NCI-H524 treated with DMSO at 0.1 percent for 48 hours (cell line): ENCODE measurements at places on chromosomes 7 and 10.
A peak's percentile ranks its signal among the peaks of the same experiment; 100 is the strongest.

- DNase-seq: no peak
Measured at GRCh38 chr7:7944619-7945282, 23.8 kb upstream of the GLCCI1 start.

DNA sequence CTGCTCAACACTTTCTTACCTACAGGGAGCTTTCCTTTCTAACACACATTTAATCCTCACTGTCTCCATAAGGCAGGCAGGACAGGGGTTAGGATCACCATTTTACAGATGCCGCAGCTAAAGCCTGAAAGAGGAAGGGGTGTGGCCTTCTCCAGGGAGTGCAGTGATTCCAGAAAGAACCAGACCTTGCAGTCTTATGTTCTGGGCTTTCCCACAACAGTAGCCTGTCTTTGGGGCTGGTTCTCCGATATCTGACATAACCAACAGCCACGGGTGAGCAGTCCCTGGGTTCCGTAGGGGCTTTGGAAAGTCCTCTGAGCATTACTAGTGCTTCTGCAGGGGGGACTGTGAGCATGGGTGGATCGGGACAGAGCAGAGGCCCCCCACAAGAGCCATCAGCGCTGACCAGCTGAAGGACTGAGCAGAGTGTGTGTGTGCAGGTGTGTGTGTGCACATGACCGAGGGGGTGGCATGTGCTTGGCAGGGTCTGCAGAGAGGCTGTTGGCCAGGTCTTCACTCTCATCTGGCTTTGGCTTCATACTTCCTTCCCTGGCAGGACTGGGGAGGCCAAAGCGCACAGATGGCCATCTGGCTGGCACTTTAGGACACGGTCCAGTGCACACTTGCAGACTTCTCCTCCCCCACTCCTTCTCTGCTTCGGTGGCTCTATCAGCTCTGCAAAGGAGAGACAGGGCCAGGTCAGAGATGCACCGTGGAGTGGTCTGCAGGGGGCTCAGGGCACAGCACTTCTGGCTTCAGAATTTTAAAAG lies 400.3 kb downstream of the RPS24 start:
- peak; percentile 13 for DNase-seq

- DNase-seq: no peak
Measured at GRCh38 chr7:66415659-66416265, 210.6 kb downstream of the TPST1 start.

- DNase-seq: no peak
Measured at GRCh38 chr10:73246322-73246645, 771 bp downstream of the DNAJC9 start.

DNA sequence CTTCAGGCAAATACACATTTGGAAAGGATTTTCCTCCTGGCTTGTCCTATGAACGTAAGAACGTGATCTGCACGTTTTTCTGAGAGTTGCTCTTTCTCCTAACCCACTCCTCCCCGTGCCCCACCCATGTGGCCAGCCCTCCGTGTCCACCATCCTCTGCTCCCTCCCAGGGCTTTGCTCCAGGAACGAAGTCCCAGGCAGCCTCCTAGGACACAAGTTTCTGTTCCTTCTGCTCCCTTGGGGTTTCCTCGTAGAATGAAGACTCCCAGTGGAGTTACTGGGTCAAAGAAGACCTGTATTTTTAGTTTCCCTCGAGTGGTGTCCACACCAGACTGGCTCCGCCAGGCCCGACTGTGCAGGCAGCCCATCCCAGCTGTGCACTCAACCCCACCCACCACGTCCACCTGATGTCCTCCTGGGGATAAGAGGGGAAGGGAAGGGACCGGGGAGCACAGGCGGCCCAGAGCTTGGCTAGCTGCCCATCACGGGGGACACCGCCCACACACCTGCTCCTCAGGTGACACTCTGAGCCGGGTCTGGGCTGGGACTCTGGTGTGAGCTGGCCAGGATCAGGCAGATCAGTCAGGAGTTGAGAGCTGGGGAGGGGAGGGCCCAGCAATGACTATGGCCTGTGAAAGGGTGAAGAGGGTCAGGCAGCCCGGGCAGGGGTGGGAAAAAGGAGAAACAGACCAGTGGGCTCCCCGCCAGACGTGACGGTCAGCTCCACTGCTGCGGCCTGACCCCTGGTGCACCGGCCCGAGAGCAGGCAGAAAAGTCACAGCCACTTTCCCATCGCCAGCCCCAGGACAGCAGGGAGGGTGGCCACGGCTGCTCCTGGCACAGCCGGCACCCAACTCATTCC lies 54.3 kb upstream of the PPP2R2D start:
- DNase-seq: no peak
